ENCODE measurements at places on chromosomes 6 and 20.
A peak's percentile ranks its signal among the peaks of the same experiment; 100 is the strongest.

GRCh38 chr6:31174378-31174777 is 3.9 kb upstream of the POU5F1 start:
- DNase-seq, result no peak

- DNase-seq, result no peak
Measured at GRCh38 chr6:126914801-126915200, 203.7 kb upstream of the RSPO3 start.

DNA sequence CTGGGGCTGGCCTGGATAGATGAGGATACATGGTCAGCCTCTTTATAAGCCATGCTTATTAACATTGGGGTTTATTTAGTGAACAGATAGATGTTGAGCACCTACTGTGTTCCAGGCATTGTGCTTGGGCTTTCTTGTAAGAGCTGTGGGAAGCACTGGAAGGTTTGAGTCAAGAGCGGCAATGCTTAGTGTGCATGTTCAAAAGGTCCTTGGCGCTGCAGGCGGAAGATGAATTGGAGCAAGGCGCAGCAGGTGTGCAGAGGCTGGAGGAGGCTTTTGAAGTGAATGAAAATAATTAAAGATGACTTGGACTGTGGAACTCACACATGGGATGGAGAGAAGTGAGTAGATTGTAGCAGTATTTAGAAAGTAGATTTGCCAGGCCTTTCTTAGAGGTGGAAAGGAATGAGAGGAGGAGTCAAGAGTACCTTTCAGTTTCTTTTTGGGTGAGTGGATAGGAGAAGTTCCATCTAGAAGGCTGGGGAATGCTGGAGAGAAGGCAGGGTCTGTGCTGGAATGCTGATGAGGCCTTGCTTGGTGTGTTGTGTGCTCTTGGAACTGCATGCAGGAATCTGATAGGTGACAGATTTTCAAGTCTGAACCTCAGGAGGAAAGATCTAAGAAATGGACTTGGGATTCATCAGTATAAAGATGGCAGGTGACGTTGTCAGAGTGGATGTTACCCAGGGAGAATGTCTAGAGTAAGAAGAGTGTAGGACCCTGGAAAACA is 26.4 kb downstream of the SNX9 start:
- DNase-seq, result no peak

DNA sequence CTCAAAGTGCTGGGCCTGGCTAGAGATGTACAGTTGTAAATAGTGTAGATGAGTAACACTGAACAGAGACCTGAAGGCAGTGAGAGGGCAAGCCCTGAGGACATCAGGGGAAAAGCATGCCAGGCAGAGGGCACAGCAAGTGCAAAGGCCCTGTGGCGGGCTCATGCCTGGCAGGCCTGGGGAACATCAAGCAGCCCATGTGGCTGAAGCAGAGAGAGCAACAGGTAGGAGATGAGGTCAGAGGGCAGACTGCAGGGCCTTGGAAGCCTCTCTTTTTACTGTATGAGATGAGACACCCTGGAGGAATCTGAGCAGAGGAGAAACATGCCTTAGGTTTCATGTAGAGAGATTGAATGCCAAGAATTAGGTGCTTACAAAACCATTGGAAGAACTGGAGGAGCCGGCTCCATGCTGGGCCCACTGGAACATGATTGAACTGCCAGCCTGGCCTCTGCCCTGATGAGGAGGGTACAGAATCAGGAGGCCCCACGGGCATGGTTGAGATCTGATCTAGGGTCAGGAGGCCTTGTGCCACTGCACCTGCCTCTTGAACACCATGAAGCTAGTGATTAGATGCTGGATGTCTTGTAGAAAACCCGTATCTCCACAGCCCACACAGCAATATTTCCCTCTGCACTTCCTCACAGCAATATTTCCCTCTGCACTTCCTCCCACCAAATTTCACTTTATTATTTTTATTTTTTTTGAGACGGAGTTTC is 5.9 kb upstream of the HMGA1 start:
- DNase-seq, result no peak

- no peak for DNase-seq
Measured at GRCh38 chr6:146041282-146041681, 12.4 kb downstream of the GRM1 start.

DNA sequence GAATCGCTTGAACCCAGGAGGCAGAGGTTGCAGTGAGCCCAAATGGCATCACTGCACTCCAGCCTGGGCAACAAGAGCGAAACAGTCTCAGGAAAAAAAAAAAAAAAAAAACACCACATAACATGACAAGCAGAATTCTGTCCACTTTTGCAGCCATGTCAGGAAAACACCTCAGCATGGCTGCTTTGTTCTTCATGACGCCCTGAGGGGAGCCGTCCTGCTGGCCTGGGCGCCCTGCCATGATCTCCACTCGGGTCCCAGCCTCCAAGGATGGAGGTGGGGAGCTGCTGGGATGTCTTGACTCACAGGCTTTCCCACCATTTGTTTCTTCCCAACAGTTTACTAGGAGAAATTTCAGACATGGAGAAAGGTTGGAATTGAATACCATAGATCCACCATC is 42.2 kb downstream of the SNX9 start:
- no peak for DNase-seq

GRCh38 chr20:49540232-49540620 is 27.7 kb downstream of the PTGIS start:
- DNase-seq, result no peak

DNA sequence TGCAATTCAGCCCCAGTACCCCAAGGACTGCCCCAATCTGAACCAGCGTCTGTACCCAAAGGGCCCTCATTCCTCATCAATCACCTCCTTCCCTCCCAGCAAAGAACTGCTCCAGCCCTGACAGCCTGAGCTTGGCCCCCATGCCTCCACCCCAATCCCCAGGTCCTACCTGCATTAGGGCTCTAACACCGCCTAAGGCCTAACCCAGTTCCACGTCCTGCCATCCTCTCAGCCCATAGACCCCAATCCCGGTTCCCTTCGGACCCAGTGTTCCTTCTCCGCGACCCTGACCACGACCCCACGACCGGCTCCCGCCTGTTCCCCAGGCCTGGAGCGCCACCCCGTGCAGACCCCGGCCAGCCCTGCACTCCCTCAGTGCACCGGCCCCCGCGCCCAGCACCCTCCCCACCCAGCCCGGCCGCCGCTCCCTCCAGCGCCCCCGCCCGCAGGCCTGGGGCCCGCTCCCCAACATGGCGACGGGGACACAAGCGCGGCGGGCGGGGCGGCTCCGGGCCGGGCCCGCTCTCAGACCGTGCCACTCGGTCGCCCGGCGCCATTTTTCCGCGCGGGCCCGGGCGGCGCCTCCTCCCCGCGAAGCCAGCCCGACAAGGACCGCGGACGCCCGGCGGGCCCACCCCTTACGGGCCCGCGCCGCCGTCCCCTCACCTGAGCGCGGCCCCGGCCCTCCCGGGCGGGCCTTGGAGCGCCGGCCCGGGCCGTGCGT is 483 bp downstream of the NCOA6 start:
- DNase-seq, result peak; percentile 79

GRCh38 chr6:95515975-95516374 is 61.4 kb upstream of the MANEA start:
- no peak for DNase-seq

GRCh38 chr6:105507811-105508210 is 104.9 kb upstream of the PREP start:
- no peak for DNase-seq

DNA sequence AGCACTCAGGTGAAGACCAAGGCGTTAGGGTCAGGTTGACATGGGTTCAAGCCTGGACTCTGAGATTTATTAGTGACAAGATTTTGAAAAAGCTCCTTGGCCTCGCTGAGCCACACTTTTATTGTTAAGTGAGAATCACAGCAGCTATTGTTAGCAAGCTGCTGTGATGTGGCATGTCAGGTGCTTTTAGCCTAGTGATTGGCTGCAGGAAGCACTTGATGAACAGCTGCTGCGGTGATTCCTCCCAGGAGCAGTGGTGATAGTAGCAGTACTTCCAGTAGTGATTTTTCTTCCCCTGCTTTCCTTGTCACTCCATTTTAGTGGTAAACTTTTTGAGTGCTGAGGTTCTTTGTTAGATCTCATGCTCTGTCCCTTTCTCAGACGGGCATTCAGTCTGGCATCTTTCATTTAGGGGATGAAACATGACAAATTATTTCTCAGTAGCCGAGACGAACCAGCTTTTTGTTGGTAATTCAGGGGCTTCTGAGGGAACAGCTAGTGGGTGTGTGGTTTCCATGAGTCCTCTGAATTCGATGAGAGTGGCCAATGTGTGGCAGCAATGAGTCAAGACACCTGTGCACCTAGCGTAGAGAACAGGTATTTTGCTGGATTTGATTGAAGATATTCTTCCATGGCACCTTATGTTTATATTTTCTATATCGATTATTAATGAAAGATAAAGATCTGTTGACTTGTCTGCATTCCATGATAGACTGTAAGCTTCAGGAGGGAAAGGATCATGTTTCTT is 696.7 kb downstream of the DHX35 start:
- DNase-seq, result no peak

DNA sequence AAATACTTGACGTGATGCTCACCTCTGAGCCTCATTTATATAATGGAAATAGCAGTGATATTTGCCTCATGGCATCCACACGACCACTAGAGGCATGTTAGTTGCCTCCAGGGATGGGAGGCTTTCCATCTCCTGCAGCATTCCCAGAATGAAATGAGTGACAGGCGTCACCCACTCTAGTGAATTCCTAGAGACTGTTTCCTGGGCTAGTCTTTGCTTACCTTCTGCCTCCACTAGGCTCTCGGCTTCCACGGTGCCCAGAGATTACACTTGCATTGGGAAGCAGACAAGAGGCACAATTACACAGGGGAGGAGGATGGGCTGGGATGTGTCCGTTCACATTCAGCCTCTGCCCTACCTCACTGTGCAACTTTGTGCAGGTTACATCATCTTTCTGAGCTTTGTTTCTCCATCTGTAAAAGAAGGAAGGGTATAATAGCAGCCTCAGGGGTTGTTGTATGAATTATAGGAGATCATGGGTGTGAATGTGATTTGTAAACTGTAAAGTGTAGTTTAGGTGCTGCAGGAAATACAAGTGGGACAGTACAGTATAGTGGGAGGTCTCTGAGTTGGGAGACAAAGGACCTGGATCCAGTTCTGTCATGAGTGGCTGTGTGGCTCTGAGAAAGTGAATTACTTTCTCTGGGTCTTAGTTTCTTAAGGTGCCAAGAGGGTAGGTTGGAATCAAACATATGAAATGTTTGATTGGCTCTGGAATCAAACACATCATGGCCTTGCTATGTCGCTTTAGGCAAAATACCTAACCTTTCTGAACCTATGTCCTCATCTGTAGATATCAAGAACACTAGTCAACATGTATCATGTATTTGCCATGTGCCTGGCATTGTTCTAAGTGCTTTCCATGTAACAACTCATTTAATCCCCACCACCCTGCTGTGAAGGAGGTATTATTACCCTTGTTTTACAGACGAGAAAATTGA is 3.6 kb upstream of the VSTM2L start:
- no peak for DNase-seq

DNA sequence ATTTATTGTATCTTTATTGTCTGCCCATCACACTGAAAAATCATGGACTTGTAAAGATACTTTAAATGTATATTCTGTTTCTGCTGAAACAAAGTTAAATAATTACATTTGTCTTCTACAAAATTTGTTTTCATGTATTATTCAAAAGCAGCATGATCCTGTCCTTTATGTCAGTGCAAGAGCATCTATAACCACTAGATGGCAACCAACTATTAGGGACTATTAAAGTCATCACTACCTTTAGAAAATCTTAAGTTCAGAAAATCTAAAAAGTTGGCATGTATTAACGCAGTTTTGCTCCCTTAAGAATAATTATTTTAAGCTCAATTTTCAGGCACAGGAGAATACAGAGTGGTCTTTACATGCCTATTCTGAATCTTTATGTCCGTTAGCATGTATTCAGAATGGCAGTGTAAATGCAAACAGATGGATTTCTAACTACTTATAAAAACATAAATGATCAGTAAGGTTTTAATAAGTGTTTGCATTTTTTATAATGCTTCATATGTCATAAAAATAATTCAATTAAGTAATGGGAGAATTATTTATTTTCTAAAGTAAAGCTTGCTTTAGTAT is 17.8 kb downstream of the TMEM30A start:
- no peak for DNase-seq

- DNase-seq, result no peak
Measured at GRCh38 chr20:17662333-17663039, 19.6 kb downstream of the RRBP1 start.

- DNase-seq, result peak; percentile 60
Measured at GRCh38 chr6:125747589-125748405, 1.6 kb upstream of the HEY2 start.

DNA sequence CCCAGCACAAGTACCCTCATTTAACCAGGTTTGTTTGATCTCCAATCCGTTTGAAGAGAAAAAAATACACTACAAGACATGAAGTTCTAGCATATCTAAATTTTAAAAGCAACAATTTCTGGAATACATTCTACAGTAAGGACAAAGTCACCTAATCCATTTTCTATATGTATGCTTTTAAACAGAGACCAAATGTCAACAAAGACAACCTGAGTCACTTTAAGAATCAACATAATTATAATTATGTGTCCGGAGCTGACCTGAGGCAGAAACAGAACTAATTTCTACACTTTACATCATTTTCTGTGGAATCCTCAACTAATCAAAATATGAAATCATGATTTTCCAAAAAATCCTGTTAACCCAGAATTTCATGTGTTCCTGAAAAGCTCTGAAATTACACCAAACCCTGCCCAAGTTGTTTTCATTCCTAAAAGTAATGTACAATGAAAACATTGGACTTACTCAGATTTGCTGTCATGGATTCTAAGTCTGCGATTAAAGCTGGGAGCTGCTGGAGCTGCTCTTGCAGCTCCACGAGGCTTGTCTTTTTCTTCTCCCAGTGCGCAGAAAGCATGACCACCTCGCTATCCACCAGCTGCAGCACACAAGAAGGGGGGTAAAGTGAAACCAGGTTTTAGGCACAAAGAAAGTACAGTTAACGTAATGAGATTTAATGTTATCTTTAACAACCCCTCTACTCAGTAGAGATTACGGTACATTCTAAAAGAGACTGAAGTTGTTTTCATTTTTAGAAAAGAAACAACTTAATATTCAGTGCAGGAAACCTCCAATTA is 35.8 kb downstream of the DTNBP1 start:
- DNase-seq, result no peak

- peak; percentile 51 for DNase-seq
Measured at GRCh38 chr6:38997128-38997761, 51.3 kb upstream of the GLP1R start.

GRCh38 chr6:93678841-93679454 is 259.6 kb upstream of the EPHA7 start:
- no peak for DNase-seq

DNA sequence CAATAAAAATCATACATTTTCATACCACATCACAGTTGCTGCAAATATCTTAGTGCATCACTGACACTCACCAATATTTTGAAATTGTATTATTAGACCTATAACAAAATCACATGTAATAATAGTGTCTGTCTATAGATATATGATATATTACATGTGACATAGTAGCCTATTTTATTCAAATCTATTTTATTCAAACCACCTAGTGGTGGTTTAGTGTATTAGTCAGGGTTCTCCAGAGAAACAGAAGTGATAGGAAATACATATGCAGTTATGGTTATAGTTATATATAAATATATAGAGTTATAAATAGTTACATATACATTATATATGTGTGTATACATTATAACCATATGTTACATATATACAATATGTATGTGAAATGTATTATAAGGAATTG is 366.5 kb upstream of the ARID1B start:
- no peak for DNase-seq

GRCh38 chr20:63152322-63153253 is 63.3 kb downstream of the YTHDF1 start:
- no peak for DNase-seq

Measured in activated T-cell treated with anti-CD3 and anti-CD28 coated beads, Interleukin-2, amount 50 U/mL, for 24 hours (primary cell).